ENCODE measurements at places on chromosomes 7 and 10. TPM values are rescaled to one million over a fixed set of nuclear protein-coding genes. Genes with fewer than 3 reads are reported as not detected.

DENND11 gene
- total RNA-seq: 24.0 TPM

DNA sequence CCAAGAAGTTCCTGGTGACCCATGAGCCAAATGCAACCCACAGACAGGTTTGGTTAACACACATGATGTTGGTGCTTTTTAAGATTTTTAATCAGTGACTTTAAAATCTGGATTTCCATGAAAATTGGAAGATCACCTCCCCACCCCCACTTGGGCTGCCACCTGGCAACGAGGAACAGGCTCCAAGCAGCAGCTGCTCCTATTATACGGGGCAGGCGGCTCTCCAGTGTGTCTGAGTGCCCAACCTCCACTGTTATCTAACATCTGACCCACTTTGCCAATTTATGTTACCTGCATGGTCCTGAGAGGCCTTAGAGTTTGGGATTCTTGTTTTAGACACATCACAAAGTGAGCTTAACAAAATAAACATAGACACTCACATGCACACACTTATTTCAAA, 56.4 kb downstream of the SGMS1 start:
- DNase-seq: no peak

DNA sequence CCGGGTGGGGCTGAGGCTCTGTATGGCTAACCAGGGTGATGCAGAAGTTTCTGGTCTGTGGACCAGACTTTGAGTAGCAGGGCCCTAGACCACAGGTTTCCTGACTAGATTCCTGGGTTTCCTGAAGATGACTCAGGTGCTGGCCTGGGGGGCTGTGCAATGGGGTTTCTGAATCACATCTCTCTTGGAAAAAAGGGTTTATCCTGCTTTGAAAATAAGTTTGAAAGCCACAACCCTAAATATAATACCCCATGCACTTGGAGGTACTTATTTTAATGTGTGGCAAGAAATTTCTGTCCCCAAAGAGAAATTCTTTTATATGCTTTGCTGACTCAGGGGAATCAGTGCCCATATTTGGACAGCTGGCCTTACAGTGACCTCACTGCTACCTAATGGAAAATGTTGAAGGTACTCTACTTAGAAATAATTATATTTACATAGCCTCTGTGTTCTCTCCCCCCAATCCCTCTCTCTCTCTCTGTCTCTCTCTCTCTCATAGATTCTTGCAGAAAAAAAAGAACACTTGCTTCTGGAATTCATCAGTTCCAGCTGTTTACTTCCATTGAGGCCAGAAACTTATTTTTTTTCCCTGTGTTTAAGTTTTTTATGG, 184.4 kb upstream of the LYZL2 start:
- no peak for DNase-seq

TAS2R38 gene
- total RNA-seq: not detected

SRGN gene
- 192 TPM for total RNA-seq

DNA sequence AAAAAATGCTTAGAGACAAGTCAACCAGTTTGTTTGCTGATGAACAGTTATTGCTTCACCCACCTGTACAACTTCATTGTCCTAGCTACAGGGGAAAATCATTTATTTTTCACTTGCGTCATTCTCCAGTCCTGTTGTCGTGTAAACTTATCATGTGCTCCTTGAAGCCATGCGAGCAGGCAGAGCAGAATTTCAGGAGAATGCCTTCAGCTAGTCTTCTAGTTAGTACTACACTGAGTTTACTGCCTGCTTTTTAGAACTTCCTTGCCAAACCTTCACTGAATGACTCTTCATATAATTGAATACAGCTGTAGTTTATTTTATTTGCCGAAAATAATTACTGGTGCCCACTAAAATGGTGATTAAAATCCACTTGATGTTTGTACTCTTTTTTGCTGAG, 15.6 kb downstream of the RPA3 start:
- no peak for DNase-seq

DNA sequence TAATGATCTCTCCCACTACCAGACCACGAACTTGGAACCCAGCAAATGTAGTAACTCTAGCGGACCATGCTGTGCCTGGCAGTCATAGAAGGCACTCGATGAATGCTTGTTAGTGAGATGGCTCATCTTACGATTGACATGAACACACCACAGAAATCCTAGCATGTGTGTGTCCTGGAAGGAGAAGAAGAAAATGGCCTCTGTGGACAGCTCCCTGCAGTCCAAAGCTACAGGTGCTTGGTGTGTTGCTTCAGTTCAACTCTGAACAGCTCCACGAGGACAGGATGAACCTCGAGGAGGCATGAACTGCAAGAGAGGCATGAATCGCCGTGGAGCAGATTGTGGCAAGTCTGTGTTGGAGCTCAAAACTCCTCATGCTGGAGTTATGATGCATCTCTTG, 93.5 kb downstream of the KLF6 start:
- no peak for DNase-seq

DNA sequence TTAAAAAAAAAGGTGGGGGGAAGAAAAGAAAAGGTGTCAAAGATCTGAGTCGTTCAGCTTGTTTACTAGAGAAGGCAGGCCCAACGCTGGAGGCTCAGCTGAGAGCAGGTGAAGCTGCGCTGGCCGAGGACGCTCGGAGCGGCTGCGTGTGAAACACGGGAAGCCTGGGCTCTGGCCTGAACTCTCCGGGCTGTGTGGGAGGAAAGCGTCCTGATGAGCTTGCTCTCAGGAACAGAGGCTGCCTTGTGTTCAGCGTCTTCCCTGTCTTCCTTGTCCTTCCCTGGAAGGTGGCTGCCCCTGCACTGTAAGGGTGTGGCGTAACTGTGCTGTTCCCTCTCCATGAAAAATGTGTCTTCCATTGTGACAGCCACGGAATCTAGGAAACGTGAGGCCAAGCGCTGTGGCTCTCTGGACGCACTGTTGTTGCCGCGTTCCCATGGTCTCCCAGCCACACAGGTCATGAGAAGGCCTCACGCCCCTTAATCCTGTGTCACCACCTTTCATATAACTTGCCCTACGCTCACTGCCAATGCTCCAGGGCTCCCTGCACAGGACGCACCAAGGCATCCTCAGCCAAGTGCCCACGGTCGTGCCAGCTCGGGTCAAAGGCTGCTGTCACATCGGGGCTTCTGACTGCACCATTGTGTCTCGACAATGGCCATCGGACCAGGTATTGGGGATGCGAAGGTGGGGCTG, 15.8 kb downstream of the IL15RA start:
- DNase-seq: no peak

GRCh38 chr10:112370424-112370819, 3.5 kb upstream of the ACSL5 start:
- DNase-seq: no peak

DNA sequence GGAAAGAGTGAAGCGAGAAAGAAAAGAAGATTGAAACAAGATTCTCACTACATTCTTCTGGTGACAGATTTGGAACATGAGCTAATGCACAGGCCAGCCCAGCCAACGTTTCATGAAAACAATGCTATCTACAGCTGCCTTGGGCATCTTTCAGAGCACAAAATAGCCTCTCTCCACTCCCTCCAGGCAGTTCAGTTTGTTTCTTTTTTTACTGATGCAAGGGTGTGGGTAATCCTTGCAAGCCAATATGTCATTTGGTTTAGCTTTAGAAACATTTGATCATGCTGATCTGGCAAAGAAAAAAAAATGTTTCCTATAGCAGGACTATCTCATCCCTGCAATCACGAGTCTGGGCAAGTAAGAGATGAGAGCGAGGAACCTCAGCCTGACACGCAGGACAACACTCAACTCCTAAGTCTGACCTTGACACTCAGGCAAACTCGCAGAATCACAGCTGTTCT, 35.9 kb downstream of the SVIL start:
- DNase-seq: no peak

PVRIG gene
- 61.2 TPM for total RNA-seq

- peak; percentile 59 for DNase-seq
Observed at GRCh38 chr10:3972460-3973301, 187.7 kb upstream of the KLF6 start.

DNA sequence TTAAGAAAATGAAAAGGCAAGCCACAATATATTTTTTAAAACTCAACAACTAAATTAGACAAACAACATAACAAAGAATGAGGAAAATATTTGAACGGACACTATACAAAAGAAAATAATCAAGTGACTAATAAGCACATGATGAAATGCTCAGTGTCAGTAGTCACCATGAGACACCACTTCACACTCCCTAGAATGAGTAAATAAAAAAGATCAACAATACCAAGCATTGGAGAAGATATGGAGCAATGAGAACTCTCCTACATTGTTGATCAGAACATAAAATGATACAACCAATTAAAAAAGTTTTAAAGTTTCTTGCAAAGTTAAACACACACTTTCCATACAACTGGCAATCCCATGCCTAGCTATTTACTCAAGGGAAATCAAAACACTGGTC, 222.2 kb downstream of the C7orf25 start:
- DNase-seq: no peak

GRCh38 chr7:12369072-12369471, 34.6 kb downstream of the VWDE start:
- DNase-seq: no peak

DNA sequence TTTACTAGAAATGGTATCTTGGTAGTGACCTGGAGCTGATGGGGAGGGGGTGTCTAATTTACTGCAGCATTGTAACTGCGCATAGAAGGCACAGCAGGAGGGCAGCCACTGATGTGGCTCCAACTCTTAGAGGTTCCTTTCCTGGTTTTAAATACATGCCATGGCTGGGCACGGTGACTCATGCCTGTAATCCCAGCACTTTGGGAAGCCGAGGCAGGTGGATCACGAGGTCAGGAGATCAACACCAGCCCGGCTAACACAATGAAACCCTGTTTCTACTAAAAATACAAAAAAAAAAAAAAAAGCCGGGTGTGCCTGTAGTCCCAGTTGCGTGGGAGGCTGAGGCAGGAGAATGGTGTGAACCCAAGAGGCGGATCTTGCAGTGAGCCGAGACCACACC, 19.2 kb upstream of the SEC61G start:
- no peak for DNase-seq

DNA sequence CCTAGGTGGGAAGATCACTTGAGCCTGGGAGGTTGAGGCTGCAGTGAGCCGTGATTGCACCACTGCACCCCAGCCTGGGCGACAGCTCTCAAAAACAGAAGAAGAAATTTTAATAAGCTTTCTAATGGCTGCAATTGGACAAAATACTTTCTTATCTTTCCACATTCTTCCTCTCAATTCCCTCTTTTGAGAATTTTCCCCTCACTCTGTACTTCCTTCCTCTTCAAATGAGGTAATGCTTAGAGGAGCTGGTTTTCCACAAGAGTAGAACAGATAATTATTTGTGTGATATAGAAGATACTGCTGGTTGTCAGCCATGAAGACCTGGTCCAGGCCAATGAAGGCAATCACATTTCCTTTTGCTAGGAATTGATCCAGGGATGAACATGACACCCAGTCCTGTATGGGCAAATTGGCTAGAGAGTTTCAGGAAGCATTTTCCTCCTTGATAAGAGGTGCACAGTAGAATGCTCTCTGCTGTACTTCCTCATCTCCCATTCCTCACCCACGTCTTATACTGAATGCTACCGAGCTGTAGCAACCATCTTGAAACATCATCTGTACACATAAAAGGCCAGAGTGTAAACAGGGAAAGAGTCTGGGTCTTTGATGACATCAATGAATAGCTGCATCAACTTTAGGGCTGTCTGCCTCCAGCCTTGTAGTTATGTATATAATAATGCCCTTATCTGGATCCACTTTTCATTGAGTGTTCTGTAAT, 103.9 kb downstream of the CDK6 start:
- no peak for DNase-seq

DNA sequence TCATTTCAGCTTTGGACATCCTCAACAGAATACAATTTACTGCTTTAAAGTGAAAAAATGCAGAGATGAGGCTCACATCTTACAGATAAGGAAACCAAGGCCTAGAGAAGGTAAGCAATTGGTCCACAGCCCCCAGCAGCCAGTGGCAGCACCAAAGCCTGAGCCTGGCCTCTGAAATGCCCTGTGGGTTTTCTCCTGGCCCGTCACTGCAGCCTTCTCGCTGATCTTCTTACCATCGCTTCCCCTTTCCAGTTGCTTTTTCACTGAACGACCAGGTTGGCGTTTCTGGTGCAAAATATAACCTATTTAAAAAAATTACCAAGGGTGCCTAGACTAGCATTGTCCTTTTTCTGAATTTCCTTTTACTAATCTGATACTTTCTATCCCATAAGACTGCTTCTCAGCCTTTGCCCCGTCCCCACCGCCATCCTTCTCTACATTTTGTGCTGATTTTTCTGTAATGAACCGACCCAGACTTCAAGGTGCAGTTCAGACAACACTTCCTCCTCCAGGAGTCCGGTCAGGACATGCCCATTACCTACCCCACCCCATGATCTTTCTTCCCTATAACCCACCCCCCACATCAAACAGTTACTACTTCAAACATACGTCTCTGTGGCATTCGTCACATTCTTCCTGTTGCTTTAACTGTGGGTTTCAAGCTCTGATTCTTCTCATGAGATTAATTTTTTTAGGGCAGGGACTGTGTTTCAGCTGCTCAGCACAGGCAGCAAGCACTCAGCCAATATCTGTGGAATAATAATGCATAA, 289.4 kb downstream of the DNAJB6 start:
- peak; percentile 38 for DNase-seq

DNA sequence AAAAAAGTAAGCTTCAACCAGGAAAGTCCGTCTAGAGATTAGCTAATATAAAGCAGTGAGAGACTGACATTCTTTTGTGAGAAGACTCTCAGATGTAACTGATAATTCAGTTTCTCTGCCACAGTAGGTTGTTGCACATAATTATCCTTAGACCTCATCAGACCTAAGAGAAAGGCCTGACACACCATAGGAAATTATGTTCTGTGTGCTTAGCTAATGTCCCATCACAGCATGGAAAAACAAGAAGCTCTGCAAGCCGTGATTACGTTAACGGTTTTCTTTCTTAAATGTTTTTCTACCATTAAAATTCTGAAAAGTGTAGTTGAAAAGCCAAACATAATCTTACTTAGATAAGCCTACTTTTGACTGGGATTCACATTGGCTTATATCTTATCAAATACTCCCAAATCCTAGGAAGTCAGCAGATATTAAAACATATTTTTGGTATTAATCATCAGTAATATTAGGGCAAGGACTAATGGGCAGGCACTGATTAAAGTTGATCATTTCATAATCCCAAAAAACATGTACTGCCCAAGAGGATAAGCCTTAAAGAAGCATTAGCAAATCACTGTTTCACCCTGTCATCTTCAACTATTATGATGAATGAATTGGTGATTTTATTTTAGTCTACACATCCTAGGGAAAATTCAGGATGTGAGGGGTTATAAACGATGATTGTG, 5.2 kb downstream of the CSTF2T start:
- DNase-seq: no peak

- no peak for DNase-seq
Observed at GRCh38 chr7:10706875-10707493, 266.7 kb upstream of the PHF14 start.

GRCh38 chr7:130918129-130919052, 184.4 kb upstream of the KLF14 start:
- DNase-seq: no peak

DNA sequence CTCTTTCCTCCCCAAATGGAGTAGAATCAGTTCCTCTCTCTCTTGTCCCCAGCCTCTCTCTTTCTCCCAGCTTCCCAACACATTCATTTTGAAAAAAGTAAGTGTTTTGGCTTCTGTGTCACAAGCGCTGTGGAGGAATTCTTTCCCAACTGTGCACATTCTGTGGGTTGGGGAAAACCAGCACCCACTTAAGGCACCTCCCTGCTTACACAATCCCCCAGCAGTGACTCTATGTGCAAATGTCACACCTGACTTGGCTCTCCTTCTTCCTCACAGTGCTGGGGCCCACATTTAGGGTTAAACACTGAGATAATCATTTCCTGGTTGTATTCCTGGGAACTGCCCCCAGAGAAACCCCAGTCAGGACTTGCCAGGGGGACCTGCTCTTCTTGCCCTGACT, 358.1 kb upstream of the ZNF32 start:
- no peak for DNase-seq

ACHE gene
- not detected for total RNA-seq

All from activated CD4-positive, alpha-beta T cell treated with anti-CD3 and anti-CD28 coated beads, Interleukin-2, amount 10 ng/mL, durations not matched to agents 7 days and 5 days (primary cell).